ENCODE measurements at places on chromosomes 7 and 10. TPM values are rescaled to one million over a fixed set of nuclear protein-coding genes. Genes with fewer than 3 reads are reported as not detected.

The CHST3 gene
- 20.0 TPM for total RNA-seq

The PTN gene
- 0.24 TPM for total RNA-seq

The ATE1 gene
- total RNA-seq = 31.3 TPM

The GIMAP1 gene
- total RNA-seq = not detected

The OR6B1 gene
- not detected for total RNA-seq

The SP8 gene
- not detected for total RNA-seq

The TBRG4 gene
- 106 TPM for total RNA-seq

The ACSM6 gene
- not detected for total RNA-seq

Measured in tracheal epithelial cell (primary cell).